ENCODE measurements at places on chromosomes 11 and 22. TPM values are rescaled to one million over a fixed set of nuclear protein-coding genes. Genes with fewer than 3 reads are reported as not detected.
A peak's percentile ranks its signal among the peaks of the same experiment; 100 is the strongest.

The LARGE2 gene
- total RNA-seq, result 30.4 TPM

GRCh38 chr22:27775087-27775698 is 26.4 kb downstream of the MN1 start:
- ATAC-seq, result no peak

GRCh38 chr11:111944651-111945051 is 7.5 kb downstream of the DIXDC1 start:
- ATAC-seq, result peak; percentile 76

GRCh38 chr11:12232817-12233601 is 122.6 kb downstream of the MICAL2 start:
- ATAC-seq, result no peak

DNA sequence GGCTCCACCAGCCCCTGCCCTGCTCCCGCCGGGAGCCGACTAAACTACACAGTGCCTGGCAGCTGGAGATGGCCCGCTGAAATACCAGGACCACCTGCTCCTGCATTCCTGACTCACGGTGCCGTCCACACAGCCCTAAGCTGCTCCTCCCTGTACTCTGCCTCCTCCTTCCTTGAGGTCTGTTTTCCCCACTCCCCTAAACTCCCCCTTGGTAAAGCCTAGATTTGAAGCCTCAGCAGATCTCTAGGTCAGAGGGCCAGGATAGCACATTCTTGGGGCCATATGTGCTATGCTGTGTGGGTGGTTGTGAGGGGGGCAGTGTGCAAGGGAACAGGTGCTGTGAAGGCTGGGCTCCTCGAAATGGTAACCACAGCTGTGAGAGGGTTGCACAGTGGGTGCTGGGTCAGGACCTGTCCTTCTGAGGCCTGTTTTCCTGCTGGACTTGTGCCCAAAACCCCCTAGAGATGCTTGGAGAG is 9.7 kb downstream of the LRFN4 start:
- no peak for ATAC-seq

- no peak for ATAC-seq
Measured at GRCh38 chr11:70468256-70469195, 70.2 kb downstream of the CTTN start.

The RASSF10 gene
- total RNA-seq, result 11.3 TPM

GRCh38 chr22:48772286-48772907 is 1055.3 kb downstream of the BRD1 start:
- ATAC-seq, result no peak

GRCh38 chr11:65378208-65378927 is 4.1 kb downstream of the SLC25A45 start:
- no peak for ATAC-seq

GRCh38 chr11:31001427-31001826 is 368.1 kb downstream of the DCDC1 start:
- ATAC-seq, result no peak

- ATAC-seq, result peak; percentile 95
Measured at GRCh38 chr11:10925149-10925926, 67.5 kb upstream of the ZBED5 start.

DNA sequence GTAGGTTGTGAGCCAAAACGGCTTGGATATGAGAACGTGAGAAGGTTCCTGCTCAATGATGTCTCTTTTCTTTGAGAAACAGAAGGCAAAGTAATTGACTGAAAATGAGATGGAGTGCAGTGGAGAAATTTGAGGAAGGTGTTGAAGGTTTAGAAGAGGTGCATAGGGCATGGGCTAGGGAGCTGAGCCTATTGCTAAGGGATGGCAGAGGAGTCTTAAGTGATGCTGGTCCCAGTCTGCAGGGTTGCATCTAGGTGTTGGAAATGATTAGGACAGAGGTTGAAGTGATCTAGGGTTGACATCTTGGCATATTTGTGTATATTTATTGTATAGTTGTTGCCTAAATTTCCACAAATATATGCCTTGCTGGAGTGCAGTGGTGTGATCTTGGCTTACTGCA is 2.3 kb downstream of the BIRC3 start:
- ATAC-seq, result no peak

The SMPD1 gene
- 10.3 TPM for total RNA-seq
